ENCODE measurements at places on chromosomes 7 and 10.
A peak's percentile ranks its signal among the peaks of the same experiment; 100 is the strongest.

DNA sequence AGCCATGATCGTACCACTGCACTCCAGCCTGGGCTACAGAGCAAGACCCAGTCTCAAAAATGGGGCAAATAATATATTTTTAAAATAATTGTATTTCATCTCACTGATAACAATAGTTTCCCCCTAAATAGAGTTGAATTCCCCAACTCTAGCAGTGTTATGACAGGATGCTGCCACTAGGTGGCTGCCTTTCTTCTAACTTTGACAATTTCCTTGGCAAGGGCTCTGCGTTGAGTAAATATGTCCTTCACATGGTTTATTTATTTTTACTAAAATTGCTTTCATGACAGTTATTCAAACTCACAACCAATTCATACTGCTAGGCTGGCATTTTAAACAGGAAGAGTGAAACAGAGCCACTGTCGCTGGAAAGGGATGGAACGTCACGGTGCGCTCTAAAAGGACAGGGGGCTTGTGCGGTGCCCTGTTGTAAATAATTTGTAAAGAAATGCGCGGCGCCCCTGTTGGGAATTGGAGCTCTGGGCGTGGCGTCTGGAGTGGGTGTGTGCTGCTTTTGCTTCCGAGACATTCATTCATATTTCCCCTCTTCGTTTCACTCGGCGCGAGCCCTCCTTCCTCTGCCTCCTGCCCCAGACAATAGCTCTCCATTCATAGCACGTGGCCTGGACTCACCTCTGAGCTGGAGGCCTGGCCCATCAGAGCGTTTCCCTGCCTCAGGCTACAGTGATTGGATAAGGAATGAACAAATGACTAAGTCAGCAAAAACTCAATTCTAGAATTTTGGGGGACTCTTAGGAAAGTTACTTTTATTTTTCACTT is 20.5 kb upstream of the PITRM1 start:
- DNase-seq = peak; percentile 62

- DNase-seq = peak; percentile 81
Observed at GRCh38 chr10:71801361-71801760, 28.0 kb upstream of the VSIR start.

DNA sequence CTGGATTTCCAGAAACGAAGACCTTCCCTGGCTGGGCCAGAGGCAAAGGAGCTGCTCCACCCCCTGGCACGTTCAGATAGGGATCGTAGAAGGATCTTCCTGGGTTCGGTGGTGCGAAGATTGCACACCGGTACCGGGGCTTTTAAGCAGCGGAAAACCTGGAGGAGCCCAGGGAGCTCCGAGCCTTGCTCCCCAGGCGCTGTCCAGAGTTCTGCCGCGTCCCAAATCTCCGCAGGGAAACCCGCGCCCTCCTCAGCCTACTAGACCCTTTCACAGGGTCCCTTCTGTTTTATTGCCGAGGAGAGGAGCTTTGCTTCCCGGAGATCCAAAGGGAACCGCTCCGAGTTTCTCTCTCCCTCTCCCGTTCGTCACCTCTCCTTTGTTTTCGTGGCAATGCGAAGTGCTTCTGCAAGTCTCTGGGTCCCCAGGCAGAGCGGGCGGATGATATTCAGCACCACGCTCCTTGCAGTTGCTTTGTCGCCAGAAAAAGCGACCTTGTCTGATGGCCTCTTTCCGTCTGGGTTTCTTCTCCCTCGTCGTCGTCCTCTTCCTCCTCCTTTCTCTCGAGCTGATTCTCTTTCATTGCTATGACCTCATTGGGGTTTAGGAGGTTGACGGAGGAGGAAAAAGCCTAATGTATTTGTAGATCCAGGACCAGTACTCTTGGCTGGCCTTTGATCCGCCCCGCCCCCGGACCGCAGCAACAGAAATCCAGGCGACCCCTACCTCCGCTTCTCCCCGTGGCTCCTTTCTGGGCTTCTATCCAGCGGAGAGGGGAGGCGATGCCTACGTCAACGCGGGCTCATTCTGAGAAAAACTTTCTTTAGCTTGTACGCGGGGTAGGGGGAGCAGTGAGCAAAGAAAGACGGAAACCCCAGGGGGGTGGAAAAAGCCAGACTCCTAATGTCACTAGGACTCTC is at the start of gene TMEM196:
Gene TMEM196 (minus strand): TSS at position 777 of the 920 bp plus-strand sequence. CDS start 921 bp downstream, outside the sequence.
- no peak for DNase-seq

- DNase-seq = no peak
Observed at GRCh38 chr10:50577681-50578350, 45.9 kb downstream of the SGMS1 start.

- DNase-seq = no peak
Observed at GRCh38 chr10:115727129-115727528, 545.9 kb downstream of the GFRA1 start.

GRCh38 chr7:19249281-19249680 is 104.1 kb upstream of the FERD3L start:
- DNase-seq = no peak

- peak; percentile 88 for DNase-seq
Observed at GRCh38 chr7:98021588-98022351, 31.8 kb upstream of the OCM2 start.

DNA sequence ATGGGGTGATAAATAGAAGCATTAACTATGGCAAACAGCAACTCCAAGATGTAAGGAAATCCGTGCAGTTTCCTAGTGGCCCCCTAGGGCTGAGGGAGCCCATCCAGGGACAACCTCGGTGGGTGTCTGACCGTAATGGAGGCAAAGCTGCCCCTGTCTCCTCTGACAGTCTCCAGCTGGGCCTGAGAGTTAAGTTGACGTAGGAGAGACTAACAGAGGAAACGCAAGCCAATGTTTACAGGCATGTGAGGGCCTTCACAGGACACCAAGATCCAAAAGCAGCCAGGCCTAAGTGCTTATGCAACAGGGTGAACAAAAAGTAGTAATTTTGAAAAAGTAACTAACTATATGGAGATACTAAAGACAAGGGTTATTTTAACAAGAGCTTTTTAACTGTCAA is 330.0 kb upstream of the C7orf33 start:
- no peak for DNase-seq

DNA sequence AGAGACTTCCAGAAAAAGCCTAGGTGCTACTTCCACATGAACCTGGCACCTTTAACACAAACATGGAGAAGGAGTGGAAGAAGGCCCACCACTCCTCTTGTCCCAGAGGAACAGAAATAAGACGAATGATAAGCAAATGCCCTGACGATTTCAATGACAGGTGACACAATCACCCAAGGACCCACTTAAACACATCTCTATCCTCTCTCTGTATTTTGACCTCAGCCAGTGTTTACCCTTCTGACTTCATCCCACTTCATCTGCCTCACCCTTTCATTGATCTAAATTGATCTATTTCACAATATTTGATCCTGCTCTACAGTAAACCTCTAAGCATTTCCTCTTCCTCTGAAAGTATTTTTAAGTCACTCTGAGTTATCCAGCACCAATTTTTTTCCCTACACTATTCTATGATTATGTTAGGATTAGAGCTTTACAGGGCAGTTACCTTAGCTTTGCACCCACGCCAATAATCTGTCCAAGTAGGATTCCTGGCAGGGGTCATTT is 9.1 kb downstream of the GOT1 start:
- DNase-seq = no peak

GRCh38 chr7:45892407-45893035 is 4.2 kb downstream of the IGFBP1 start:
- DNase-seq = no peak

DNA sequence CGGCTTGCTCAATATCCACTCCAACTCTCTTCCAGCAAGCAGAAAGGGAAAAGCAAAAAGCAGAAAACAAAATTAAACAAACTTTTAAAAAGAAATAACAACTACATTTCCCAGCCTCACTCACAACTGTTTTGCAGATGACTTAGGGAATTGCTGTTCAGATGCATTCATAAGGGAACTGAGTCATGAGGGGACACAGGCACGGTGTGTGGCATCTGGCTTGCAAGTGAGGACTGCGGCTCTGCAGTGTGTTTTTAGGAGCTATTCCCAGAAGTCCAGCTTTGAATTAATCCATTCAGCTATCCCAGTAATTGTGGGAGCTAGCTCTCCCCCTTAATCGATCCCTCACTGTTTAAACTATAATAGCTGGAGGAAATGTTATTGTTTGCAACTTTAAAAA is 30.3 kb downstream of the PTN start:
- DNase-seq = no peak

- no peak for DNase-seq
Observed at GRCh38 chr10:126016156-126016805, 119.9 kb downstream of the FANK1 start.

DNA sequence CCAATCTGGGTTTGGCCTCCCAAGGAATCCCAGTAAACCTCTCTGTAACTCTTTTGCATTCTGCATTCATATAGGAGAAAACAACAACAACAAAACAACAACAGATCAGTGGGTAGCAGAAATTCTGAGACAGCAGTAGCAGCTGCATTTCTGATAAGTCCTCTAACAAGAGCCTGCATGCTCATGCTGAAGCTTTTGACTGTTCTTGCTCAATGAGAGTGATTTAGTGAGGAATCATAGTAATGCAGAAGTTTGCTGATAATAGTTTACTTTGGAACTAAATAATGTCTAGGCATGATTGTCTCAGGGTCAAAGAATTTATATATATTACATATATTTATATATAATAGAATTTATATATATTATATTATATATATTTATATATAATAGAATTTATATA is 35.2 kb downstream of the BMPER start:
- DNase-seq = no peak

DNA sequence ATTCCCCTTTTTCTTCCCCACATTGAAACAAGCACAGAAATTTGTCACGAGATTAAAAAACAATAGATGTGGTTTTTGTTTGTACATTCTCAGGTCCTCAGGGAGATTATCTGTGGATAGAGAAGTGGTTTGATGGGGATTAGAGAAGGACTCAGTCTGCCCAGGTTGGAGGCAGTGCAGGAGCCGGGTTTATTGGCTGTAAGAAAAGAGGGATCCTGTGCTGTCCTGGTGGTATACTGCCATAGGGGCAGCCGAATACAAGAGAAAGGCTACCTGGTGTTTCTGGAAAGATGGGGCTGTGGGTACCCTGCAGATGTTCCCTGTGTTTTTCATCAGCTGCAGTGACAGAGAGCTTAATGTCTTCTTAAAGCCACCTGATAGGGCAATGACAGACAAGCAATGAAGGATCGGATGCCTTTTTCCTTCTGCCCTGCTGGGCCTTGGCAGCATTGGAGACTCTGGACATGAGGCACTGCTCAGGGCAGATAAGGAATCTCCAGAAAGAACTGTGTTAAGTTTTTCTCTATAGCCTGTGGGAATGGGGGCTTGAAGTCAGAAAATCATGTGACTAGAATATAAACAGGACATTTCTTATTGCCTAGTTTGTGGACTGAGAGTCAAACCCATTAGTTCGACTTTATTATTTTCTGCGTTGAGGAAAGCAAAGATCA is 18.1 kb upstream of the GPR141 start:
- no peak for DNase-seq

- no peak for DNase-seq
Observed at GRCh38 chr10:1933215-1933614, 195.9 kb upstream of the ADARB2 start.

DNA sequence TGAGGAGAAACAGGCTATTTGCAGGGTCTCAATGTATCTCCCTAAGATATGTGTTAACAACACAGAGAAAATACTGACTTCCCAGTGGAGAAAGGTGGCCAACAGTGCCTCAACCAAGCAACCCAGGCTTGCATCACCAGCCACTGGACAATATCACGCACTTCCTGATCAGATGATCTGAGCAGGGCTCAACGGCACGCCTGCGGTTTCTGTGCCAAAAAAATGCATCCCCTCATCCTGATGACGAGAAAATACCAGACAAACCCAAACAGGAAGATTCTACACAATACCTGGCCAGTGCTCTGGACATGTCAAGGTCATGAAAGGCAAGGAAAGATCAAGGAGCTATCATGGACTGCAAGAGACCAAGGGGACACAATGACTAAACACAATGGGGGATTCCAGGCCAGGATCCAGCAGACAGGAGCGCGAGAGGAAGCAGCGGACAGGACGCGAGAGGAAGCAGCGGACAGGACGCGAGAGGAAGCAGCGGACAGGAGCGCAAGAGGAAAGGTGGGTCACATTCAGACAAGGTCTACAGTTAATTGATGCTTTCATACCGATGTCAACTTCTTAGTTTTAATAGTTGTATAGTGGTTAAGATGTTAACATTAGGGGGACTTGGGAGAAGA is 51.1 kb downstream of the GNA12 start:
- DNase-seq = no peak

- no peak for DNase-seq
Observed at GRCh38 chr10:24834869-24835268, 111.2 kb upstream of the ARHGAP21 start.

DNA sequence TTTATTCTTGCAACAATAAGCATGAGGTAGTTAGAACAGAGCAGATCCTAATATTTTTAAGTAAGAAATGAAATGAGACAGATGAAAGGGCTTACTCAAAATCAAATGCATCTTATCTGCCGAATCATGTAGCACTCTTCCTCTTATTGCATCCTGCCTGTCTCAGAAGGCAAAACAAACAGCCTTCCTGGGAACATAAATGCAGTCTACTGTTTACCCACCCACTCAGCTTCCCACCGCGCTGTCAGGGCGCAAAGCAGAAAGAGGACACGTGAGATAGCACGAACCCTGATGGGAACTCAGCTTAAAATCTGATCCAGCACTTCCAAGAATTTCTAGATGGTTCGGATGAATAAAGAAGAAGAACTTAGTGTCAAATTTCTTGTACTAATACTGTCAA is 114.4 kb upstream of the CDK1 start:
- no peak for DNase-seq

- no peak for DNase-seq
Observed at GRCh38 chr10:127871631-127872010, 21.1 kb downstream of the CLRN3 start.

DNA sequence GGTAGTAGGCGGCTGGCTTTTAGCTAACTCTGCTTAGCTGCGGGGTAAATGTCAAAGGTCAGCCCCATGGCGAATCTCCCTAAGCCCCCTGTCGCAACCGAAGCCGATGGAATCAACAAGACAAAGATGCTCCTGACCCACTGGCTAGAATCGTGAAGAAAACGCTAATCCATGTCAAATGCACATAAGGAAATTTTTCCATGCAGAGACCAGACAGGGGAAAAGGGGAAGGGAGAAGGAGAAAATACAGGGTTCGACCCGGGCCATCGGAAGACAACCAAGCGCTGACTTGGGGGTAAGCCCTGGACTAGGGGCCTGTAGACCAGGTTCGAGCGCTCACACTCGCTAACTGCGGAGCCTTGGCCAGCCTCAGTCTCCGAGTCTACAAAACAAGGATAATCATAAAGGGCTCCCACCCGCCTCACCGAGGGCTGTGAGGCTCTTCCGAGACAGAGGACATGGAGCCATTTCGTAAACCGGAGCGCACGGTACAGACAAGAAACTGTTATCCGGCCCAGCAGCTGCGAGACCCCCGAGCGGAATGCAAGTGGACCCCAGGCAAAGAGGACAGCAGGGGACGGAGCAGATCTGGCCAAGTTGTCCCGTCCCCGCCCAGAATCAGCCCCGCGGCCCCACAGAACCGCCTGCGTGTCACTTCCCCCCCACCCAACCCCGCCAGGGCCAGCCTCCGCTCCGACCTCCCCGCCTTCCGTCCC is 507 bp downstream of the SAR1A start:
- DNase-seq = no peak

DNA sequence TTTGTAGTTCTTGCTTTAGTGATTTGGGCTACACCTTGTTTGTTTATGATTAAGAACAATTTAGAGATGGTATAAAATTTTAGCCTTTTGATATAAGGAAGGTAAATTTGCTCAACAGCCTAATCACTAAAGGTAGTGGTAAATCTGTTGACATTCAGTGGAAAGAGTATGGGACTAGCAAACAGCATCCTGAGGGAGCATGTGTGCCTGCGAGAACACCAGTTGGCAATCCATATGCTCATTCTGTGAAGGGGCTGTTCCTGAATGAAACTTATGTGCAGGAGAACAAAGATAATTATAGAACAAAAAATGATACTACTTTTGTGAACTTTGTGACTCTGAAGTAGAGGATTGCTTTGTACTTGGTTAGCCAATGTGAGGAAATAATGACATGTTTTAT is 44.0 kb downstream of the CAPZA2 start:
- DNase-seq = no peak
